GM13977 (cell line): ENCODE measurements at places on chromosomes 13 and 19.

DNA sequence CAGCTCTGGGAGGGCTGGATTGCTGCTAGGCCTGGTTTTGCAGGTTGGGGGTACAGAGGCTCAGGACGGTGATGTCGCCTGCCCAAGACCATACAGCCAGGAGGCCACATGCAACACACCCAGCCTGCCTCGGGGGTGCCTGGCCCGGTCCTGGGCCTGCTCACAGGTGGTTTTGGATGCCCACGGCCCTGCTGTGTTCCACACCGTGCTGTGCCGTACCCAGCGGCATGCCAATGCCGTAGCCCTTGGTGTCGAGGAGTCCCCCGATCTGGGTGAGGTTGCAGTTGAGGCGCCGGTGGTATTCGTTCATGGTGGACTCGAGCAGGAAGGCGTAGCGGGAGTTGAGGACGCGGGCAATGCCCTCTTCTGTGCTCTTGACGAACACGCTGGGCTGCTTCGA lies 11.5 kb upstream of the ATP1A3 start:
- no peak for DNase-seq

- DNase-seq = no peak
Observed at GRCh38 chr13:98496479-98496791, 80.5 kb downstream of the STK24 start.

GRCh38 chr19:4391306-4391693 lies 9.0 kb downstream of the SH3GL1 start:
- DNase-seq = no peak

GRCh38 chr19:23822735-23823134 lies 64.0 kb upstream of the ZNF681 start:
- no peak for DNase-seq

DNA sequence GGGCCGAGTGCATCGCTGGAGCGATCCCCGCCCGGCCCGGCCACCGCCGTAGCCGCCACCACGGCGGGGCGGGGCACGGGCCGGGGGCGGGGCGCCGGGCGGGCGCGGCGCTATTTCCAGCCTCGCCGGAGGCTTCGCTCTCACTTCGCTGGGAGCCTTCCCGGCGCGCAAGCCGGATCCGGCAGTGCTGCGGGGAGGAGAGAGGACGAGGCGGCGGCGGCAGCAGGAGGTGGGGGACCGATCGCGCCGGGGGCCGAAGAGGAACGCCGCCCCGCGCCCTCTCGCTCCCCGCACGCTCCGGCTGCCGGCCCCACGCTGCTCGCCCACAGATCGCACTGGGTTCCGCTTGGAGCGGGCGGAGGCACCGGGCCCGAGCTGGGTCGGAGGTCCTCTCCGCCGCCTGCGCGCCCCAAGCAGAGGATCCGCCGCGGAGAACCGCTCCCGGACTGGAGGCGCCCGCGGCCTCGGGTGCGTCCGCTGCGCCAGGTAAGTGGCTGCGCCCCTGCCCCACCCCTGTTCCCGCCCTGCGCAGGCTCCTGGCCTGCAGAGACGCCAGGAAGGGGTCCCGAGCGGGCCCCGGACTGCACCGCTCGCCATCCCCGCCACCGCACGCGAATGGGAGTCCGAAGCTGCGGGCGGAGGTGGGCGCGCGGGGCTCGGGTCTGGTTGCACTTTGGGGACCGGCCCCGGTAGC lies at the start of gene CHST8:
TSS of gene CHST8 (plus strand) at position 143 of the 694 bp plus-strand sequence. CDS start 67,309 bp downstream, outside the sequence.
- peak; percentile 51 for DNase-seq

DNA sequence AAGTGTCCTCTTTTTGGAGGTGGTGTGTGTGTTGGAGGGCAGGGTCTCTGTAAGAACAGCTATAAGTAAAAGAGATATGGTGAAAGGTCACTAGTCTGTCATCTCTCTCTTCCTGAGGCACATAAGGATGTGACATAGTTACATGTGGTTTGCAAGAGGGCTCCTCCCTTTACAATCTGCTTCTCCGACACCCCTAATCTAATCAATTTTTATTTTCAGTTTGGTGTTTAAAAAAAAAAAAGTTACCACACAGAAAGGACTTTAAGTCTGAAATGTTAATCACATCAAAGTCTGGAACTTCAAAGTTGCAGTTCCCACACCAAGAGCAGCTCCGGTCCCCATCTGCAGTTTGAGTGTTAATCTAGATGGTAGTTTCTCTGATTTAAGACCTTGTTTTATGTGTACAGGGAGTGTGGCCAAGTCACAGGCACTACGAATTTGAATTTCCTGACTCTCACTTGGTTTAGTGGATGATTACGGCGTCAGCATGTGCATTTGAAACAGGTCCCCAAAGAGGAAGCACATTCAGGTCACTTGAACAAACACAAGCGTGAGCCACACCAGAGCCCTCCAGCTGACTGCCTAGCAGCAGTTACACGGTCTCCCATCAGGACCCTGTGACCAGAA lies 53.1 kb downstream of the FOXO1 start:
- peak; percentile 41 for DNase-seq

GRCh38 chr19:6066661-6067646 lies 43.3 kb downstream of the RFX2 start:
- DNase-seq = no peak

- no peak for DNase-seq
Observed at GRCh38 chr13:113916330-113916815, 52.5 kb upstream of the GAS6 start.

- no peak for DNase-seq
Observed at GRCh38 chr19:16741084-16741483, 21.4 kb downstream of the NWD1 start.

DNA sequence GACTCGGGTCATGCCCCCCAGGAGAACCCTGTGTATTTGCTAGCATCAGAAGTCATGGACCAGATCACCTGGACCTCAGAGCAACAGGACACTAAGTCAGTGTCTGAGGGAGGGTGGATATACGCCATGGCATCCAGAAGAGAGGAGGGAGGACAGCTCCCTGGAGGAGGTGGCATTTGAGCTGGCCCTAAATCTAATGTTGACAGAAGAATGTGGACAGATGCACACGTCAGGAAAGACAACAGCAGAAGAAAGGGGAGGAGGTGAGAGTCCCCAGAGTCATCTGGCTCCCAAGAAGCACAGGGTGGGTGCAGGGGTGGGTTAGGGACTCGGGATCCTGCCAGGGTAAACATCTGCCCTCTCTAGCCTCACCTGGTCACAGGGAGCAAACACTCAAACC lies 24.5 kb upstream of the CCNE1 start:
- no peak for DNase-seq

DNA sequence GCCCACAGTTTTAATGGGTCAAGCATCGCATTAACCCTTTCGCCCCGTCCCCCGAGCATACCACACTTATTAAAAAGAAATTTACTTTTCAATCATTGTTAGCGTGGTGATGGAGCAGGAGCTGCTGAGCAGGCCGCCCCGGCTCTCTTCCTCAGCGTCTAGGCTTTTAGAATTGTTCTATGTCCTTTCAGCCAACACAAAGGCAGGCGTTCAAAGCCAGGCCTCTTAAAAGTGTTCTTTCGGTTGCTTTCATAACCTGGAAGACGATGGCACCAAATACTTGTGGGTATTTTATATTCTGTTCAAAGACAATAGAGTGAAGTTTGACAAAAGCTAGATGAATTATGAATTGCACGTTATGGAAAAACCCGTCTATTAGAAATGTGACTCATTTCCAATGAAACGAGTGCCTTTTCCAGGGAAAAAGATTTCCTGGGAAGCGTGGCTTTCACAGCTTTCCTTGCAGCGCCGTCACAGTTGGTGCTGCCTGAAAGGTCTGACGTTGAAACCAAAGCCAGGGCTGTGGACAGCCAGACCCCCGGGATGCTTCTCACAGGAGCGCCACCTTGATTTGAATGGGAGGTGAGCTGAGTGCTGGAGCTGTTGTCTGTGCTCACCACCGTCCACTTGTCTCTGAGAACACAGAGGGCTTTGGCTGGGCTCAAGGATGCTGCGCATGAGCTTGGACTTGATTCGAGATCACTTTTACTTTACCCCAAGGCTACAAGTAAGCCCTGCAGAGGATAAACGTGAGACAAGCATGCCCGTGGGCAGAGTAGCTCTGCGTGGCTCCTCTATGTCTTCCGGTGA lies 78.8 kb downstream of the SOX1 start:
- no peak for DNase-seq

DNA sequence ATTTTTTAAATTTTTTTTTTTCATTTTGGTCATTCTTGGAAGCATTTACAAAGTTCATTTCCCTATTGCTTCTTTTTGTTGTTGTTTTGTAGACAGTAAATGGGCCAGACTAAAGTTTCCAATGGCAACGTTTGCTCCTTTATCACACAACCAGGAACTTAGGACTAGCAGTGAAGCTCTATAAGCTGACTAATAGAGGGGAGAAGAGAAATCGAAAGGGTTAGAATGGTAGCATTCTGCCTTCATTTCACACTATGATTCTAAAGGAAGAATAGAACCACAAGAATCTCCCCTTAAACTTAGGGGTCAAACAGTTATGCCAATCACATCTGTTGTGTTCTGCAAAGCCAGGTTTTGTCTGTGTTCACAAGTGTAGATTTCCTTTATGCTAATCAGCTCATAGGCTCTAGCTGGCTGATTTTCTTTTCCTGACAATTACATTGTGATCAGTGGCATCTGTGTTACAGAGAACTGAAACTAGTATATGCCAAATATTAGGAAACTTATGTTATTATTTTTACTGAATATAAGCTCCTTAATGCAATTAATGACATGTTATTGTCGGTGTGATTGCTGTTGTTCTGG lies 467.3 kb downstream of the DACH1 start:
- DNase-seq = no peak

- no peak for DNase-seq
Observed at GRCh38 chr19:19659646-19660245, 3.7 kb downstream of the ATP13A1 start.

DNA sequence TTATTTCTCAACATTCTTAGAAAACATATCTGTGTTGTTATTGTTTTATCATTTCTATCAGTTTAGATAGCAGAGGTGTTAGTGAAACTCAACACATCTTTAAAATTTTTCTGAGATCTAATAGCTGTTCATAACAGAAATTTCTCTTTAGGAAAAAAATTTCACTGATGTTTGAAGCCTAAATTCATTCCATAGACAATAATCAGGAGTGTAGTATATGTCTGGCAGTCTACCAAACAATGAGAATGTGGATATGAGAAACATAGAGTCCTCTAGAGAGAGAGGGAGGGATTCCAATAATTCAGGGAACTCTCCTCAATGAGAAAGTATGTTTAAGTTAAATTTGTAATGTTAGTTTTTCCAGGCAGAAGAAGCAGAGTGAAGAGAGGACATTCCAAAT lies 118.2 kb upstream of the EDNRB start:
- DNase-seq = no peak

DNA sequence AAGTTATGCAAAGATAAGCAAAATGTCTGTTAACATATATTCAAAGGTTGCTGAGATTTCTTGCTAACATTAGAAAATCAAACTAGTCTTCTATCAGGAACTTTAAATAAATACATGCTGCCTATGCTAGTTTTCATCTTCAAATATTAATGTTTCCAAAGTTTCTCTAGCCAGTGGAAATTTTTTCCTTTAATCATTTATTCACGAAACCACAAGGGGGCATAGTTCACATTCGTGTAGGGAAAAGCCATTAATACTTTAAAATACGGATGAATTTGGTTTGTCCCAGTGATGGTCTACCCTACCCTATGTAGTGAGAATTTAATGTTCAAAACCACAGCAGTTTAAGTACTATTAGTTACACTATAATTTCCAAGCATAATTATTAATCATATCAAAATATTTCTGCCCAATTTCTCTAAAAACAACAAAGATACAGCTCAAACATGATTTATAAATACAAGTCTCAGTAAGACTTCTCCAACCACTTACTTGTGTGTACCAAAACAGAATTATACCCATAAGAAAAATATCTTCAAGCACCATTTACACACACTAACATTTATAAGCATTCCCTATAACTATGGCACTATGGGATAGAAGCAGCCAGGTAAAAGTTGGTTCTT lies 16.2 kb downstream of the NUFIP1 start:
- DNase-seq = no peak

DNA sequence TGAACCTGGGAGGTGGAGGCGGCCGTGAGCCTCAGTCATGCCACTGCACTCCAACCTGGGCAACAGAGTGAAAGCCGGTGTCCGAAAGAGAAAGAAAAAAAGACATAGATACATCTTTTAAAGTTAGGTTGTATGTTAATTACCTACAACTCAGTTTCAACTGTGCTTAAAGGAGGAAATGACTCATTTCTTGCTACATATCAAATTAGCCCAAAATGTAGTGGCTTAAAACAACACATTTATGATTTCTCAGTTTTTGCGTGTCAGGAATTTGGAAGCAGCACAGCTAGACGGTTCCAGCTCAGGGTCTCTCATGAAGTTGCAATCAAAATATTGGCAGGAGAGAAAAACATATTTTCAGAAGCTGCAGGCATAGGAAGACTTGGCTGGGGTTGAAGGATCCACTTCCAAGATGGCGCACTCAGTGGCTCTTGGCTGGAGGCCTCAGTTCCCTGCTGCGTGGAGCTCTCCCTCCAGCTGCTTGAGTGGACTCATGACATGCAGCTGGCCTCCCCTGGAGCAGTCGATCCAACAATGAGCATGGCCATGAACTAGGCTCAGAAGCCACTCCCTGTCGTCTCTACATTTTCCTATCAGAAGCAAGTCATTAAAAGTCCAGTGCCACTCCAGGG lies 7.1 kb downstream of the LDLR start:
- peak; percentile 56 for DNase-seq

DNA sequence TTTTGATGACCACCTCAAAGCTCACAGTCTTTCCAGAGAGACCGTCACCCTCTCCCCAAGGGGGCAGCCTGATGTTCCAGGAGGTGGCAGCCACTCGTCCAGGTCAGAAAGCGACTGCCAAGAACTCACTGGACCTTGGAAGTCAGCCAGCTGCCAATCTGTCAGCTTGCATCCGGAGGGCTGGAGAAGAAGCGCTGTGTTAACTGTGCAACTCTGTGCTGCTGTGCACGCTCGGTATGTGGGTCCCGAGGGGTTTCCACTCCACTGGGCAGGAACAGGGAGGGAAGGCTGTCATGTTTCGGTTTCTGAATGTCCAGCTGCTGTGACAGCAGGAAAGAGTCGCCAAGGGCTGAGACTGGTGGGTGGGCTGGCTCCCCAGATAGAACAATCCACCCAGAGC lies 89.2 kb downstream of the CACNA1A start:
- DNase-seq = no peak

- DNase-seq = no peak
Observed at GRCh38 chr13:110826861-110827672, 87.8 kb downstream of the ANKRD10 start.

GRCh38 chr19:2332341-2333026 lies 4.0 kb downstream of the SPPL2B start:
- DNase-seq = peak; percentile 75

- DNase-seq = no peak
Observed at GRCh38 chr13:53238261-53238660, 209.6 kb downstream of the OLFM4 start.

DNA sequence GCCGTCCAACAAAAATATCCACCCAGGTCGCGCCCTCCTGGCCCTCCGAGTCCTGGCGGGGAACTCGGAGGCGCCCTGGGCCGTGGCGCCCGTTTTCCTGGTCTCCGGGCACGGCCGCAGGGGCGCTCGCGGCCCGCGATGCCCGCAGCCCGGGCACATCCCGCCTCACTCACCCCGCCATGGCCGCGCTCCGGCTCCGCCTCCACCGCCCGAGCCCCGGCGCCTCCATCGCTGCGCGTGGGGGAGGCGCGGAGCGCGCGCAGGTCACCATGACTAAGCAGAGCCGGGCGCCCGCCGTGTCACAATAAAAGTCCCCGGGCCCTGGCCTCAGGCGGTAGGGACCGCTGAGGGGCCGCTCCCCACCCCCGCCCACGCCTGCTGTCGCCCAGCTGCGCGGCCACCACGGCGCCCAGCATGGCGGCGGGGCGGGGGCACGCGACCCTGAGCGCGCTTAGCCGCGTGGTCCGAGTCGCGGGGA lies 593 bp downstream of the KEAP1 start:
- peak; percentile 98 for DNase-seq

GRCh38 chr13:69274231-69274630 lies 833.4 kb upstream of the ATXN8OS start:
- DNase-seq = no peak

GRCh38 chr19:54918499-54918898 lies 12.6 kb downstream of the NCR1 start:
- DNase-seq = no peak
